ENCODE measurements at places on chromosomes 5 and 9.

- DNase-seq = no peak
Observed at GRCh38 chr9:224582-225520, 10.2 kb downstream of the DOCK8 start.

DNA sequence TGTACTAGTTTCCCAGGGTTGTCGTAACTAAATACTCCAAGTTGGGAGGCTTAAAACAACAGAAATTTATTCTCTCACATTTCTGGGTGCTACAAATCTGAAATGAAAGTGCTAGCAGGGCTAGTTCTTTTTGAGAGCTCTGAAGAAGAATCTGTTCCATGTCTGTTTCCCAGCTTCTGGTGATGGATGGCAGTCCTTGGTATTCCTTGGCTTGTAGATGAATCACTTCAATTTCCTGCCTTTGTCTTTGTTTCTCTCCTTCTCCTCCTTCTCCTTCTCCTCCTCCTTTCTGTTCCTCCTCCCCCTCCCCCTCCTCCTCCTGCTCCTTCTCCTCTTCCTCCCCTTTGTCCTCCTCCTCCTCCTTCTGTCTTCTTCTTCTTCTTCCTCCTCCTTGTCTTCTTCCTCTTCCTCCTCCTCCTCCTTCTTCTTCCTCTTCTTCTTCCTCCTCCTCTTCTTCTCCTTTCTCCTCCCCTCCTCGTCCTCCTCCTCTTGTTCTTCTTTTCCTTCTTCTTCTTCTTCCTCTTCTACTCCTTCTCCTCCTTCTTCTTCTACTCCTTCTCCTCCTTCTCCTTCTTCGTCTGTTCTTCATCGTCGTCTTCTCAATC lies 104.7 kb upstream of the ANKRD55 start:
- no peak for DNase-seq

DNA sequence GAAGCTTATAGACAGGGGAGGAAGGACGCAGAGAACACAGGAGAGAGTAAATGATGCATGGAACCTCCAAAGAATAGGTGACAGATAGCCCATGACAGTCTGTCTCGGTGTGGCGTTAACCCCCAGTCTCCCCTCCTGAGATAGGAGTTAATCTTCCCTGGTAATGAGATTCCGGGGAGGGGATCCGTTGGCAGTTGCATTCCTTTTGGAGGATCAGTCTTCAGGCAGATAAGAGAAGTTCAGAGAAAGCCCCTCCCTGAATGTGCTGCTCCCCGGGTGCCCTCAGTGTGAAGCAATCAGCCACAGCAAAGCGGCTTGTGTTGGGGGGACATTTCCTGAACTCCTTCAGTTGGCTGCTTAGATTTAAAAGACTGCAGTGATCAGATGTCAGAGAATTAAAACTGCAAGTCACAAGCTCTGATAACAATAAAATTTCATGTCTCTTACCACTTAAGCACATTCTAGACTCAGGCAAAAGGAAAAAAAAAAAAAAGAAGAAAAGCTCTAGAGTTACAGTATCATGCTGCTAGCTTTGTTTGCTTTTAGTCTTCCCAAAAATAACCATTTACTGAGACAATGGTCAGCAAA lies 121.1 kb downstream of the EGFLAM start:
- no peak for DNase-seq

DNA sequence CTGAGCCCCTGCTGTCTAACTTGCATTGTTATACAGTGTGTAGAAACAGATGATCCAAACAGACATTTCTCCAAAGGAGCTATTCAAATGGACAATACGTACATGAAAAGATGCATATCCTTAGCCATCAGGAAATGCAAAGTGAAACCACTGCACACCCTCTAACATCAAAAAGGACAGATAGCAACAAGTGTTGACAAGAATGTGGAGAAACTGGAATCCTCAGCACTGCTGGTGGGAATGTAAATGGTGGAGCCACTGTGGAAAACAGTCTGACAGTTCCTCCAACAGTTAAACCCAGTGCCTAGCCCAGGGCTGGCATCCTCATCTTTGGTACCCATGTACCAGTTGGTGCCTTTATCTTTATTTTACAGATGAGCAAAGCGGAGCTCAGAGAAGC lies 8.5 kb downstream of the ORM2 start:
- no peak for DNase-seq

GRCh38 chr5:53170746-53171349 lies 61.3 kb upstream of the MOCS2 start:
- no peak for DNase-seq

DNA sequence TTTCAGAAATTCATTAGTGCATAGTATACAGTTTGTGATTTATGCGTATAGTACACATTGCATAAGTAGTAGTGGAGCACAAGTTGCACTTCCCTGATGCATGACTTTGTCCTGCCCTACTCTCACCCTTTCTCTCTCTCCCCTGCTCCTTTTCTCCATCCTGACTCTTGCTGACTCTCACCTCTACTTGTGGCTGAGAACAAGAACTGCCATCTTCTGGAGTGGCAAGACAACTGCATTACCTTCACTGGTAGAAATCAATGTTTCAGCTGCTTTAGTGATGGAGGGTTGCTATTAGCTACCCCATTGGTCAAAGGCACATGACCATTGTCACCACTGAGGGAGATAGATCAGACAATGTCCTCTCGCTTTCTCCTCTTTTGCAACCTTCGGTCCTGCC lies 26.9 kb downstream of the SPEF2 start:
- DNase-seq = no peak

GRCh38 chr9:2723376-2724065 lies 6.2 kb downstream of the KCNV2 start:
- no peak for DNase-seq

GRCh38 chr9:120536949-120537640 lies 42.9 kb downstream of the CDK5RAP2 start:
- no peak for DNase-seq

DNA sequence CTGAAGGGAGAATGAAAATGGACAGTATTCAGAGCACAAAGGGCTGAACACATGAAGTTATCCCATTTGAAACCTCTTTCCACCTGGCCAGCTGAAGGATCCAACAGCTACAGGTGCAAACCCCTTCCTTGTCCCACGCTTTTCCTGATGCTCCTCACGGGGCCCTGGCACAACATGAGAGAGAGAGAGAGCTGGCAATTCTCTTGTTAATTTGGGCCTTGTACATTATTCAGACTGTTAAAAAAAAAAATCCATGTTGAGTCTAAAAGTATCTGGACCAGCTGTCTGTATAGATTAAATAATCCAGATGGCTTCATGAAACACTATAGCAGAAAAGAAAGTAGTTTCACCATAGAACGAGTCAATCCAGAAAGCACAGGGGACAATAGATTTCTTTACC lies 74.1 kb downstream of the HMHB1 start:
- no peak for DNase-seq

DNA sequence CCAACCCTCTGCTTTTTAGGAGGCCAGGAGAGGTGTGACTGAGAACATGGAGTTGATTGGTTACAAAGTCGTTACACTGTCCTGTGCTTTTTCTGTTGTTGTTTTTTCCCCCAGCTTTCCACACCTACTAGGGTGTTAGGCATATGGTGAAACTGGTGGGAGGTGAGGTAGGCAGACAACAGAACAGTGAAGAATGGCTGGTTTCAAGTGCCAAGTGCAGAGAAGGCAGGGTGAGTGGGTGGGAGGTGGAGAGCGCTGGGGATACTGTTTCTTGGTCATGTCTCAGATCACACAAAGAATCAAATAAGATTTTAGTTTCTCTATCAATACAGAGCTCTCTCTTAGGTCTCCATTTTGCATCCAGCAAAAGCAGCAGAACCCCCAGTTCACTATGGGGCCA lies 2.2 kb upstream of the SPTAN1 start:
- no peak for DNase-seq

- DNase-seq = no peak
Observed at GRCh38 chr9:135563039-135563476, 1.5 kb downstream of the PAEP start.

GRCh38 chr9:129551393-129551973 lies 69.4 kb downstream of the C9orf50 start:
- no peak for DNase-seq

- DNase-seq = no peak
Observed at GRCh38 chr5:50730336-50730735, 63.9 kb downstream of the PARP8 start.

- no peak for DNase-seq
Observed at GRCh38 chr9:130359819-130360218, 84.9 kb upstream of the ASS1 start.

DNA sequence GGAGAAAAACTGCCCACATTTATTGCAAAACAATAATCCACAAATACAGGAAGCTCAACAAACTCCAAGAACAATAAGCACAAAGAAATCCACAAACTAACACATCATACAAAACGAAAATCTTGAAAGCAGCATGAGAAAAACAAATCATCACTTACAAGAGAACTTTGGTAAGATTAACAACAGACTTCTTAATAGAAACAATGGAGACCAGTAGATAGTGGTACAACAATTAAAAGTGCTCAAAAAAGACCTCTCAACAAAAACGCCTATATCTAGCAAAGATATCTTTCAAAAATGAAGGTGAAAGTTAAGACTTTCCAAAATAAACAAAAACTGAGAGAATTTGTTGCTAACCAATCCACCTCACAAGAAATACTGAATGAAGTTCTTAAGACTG lies 38.4 kb downstream of the CDKL3 start:
- DNase-seq = no peak

DNA sequence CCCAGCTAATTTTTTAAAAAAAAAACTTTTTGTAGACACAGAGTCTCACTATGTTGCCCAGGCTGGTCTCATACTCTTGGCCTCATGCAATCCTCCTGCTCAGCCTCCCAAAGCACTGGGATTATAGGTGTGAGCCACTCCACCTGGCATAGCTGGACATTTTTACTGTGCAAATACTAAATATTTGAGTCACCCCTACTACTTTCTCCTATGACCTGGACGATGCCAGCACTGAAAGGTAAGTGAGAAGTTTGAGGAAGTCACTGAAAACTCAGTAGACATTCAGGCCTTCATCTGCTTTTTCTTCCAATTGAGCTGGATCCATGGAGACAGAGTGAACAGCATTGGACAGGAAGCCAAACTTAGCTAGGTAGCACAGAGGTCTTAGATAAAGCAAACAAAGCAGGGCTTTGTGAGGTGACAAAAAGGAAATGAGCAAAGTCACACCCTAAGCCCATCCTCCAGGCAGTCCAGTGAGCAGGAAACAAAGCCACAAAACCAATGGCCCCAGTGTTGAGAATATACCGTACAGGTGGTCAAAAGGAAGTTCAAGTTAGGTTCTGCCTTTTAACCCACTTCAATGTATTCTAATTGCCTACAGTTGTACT lies 192.6 kb upstream of the RASA1 start:
- no peak for DNase-seq

DNA sequence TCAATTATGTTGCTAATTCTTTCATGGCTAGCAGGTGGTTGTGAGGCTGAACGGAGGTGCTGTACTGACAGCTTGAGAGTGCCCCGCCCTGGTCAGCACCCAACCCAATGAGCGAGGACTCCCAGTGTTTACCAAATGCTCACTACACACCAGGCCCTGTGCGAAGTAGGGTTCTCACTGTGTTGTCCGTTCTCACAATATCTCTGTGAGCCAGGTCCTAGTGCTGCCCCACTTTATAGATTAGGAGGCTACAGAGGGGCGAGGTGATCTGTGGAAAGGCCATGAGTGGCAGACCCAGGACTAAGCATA lies 28.2 kb downstream of the COL15A1 start:
- no peak for DNase-seq

GRCh38 chr5:84213212-84213611 lies 171.5 kb downstream of the EDIL3 start:
- DNase-seq = no peak

- DNase-seq = no peak
Observed at GRCh38 chr9:15307523-15307841, 466 bp upstream of the TTC39B start.

GRCh38 chr5:98698359-98698758 lies 75.1 kb upstream of the RGMB start:
- no peak for DNase-seq

- DNase-seq = no peak
Observed at GRCh38 chr5:110718311-110718710, 8.2 kb downstream of the TMEM232 start.

- DNase-seq = no peak
Observed at GRCh38 chr5:171762903-171763302, 22.7 kb upstream of the SMIM23 start.

DNA sequence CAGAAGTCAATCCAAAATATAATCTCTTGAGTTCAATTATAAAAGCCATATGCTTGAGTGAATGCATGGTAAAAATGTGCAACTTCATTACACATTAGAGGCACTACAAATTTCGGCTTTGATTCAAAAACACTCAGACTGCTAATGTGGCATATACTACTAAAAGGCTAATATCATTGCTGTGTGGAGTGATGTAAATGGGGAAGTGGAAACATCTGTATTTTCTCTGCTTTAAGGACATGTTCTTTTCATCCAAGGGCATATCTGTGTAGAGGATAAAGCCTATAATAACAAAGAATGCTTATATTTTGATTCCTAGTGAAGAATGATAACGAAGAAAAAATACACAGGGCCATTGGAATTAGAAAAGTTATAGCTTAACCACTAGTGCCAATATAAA lies 643.9 kb upstream of the ZNF608 start:
- DNase-seq = no peak

DNA sequence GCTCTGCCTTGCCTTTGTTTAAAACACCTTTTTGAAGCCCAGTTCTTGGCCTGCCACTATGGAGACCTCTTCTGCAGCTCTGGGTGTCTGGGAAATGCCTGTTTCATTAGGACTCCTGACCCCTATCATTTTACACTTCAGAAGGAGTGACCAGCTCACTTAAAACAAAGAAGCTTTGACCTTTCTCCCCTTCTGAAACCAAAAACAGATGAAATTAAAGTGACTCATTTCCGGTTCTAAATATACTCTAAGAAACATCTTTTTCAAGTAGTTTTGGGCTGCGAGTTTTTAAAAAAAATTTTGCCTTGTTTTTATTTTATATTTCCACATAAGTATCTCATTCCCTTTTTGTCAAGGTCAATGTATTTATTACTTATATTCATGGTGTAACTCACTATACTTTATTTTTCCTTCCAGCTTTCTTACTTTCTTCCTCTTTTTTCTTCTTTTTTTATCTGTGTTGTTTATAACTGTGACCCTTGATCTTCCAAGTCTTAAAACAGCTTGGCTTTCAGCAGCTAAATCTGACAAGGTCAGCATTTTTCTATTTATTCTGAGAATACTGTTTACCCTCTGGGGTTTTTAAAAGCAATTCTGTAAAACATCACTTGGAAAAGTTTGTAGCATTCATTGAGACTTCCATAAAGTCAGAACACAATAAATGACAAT lies 672.9 kb downstream of the NR2F1-AS1 start:
- no peak for DNase-seq

GRCh38 chr5:29247346-29248028 lies 1946.0 kb upstream of the CDH6 start:
- DNase-seq = no peak

- no peak for DNase-seq
Observed at GRCh38 chr9:109972026-109972882, 192.3 kb downstream of the PALM2AKAP2 start.

Data from breast epithelium (tissue), 4 donors.